Activated CD4-positive, CD25-positive, alpha-beta regulatory T cell treated with anti-CD3 and anti-CD28 coated beads, Interleukin-2, amount 50 U/mL, for 16 hours (primary cell): ENCODE measurements at places on chromosomes 11 and 22.

- DNase-seq, result peak; percentile 96
These were observed 561 bp upstream of the PCF11 start for GRCh38 chr11:83156144-83156995.

GRCh38 chr11:62419314-62419929 is 589 bp downstream of the SCGB1A1 start:
- DNase-seq, result no peak

DNA sequence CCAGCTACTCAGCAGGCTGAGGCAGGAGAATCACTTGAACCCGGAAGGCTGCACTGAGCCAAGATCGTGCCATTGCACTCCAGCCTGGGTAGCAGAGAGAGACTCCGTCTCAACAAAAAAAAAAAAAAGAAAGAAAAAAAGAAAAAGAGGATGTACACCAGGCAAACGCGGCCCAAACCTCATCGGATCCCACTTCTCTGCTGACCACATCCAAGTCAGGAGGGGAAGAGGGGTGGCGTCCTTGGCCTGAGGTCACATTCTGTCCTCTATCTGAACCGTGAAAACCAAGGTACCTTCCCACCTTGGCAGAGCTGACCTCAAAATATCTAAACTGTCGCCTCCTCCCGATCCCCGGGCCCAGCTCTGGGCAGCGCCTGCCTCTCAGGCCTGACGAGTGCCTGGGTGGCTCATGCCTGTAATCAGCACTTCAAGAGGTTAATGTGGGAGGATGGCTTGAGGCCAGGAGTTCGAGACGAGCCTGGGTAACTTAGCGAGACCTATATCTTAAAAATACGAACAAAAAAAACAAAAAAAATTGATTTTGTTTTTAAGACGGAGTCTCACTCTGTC is 25.1 kb downstream of the RGL4 start:
- DNase-seq, result no peak

DNA sequence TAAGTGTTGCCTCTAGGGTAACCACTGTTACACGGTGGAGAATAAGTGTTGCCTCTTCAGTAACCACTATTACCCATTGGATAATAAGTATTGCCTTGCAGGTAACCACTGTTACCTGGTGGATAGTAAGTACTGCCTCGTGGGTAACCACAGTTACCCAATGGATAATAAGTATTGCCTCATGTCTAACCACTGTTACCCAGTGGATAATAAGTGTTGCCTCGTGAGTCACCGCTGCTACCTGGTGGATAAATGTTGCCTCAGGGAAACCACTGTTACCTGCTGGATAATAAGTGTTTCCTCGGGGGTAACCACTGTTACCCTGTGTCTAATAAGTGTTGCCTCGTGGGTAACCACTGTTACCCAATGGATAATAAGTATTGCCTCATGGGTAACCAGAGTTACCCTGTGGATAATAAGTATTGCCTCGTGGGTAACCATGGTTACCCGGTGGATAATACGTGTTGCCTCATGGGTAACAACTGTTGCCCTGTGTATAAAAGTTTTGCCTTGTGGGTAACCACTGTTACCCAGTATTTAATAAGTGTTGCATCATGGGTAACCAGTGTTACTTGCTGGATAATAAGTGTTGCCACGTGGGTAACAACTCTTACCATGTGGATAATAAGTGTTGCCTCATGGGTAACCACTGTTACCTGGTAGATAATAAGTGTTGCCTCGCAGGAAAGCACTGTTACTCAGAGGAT is 12.3 kb upstream of the NXPE4 start:
- DNase-seq, result no peak

DNA sequence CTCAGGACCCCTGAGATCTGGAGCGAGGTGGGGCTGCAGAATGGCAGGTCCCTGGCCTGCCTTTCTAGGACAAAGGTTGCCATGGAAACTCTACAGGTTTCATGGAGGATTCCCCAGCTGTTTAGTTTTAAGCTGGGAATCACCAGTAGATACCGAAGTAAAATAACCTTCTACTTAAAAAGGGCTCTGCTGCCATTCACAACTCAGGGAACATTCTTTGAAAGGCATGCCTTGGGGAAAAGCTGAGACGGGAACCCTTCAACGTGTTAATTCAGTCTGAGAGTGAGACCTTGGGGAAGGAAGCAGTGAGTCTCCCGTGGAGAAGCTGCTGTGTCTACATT is 493.3 kb downstream of the BRD1 start:
- DNase-seq, result no peak

DNA sequence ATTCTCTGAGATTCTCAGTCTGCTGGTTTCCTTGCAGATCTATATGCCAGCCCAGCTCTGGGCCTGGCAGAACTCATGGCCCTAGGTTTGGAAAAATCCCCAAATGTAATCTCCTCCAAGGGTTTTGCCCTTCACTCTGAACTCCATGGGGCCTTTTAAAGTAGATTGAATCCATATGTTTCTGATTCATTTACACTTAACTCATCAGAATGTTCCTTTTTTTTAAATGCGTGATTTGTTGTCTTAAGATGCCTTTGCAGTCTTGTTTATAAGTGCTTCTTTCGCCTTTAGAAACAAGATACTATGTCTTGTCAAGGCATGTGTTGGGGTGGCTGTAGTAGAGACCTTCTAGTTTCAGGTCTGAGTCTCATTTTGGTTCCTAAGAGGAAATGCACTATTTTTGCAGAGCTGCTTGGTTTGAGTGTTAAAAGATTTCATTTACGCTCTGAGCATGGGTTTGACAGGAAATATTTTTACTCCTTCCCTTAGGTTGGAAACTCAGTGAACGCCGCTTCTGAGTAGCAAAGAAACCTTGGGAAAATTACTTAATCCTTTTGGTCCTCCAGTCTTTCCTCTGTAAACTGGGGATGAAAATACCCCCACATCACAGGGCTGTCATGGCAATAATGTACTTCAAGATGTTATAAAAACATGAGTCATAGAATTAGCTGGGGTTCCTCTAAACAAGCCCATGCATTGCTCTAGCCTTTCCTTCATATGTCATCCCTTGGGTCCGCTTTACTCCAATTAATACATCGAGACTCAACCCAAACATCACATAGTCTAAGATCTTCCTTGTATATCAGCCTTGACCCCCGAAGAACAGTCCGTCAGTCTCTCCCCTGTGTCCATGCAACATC is 83.5 kb downstream of the SNX19 start:
- no peak for DNase-seq

DNA sequence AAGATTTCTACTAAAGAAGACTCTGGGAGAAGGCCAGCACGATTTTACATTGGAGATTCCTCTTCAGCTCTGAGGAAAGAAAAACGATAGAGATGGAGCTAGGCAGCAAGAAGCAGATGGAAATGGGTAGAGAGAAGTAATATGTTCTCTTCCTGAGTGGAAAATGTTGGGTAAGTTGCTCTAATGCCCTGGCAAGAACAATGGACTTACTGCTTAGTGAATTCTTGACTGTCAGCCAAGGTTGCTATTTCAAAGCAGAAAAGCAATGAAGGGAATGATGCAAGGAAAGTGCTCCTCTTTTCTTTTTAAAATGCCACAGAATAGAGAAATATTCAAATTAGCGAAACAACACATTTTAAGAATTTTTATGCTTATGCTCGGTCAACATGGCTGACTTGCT is 38.4 kb upstream of the CWF19L2 start:
- DNase-seq, result no peak

DNA sequence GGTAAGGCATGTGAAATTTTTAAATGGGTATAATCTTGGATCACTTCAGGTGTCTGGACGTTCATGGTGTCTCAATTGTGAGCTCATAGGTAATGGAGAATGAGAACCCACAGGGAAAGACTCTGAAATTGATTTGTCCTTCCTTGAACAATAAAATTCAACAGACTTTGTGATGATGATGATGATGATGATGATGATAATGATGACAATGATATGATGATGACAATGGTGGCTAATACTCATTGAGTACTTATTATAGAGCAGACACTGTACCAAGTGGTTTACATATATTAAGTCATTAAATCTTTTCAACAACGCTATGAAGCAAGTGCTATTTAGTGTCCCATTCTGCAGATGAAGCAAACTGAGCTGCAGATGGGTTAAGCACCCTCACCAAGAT is 86.6 kb upstream of the BDNF start:
- no peak for DNase-seq

DNA sequence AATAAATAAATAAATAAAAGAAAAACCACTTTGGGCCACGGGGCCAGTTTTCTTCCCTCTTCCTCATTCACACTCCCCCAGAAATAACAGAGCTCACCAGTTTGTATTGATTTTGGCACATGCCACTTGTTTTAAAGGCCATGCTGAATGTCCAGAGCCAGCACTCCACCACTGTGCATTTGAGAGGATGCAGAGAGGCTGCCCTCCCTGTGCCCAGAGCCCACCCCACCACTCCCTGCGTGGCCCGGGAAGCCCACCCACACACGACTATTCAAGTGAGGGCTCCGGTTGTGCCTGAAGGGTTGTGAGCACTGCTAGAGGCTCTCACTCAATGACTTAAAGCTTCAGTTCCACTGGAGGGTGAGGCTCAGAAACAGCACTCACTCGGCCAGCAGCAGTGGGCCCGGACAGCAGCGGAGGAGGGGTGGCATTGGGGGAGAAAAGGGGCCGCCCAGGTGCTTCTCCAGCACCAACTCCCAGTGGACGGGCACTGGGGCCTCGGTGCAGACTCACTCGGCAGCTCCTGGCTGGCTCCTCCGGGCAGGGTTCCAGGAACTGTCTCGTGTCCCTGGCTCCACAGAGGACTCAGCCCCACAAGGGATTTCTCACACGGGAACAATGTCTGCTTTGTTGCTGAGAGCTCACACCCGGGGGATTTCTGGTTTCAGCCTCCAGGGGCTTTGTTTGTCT is 112.7 kb downstream of the SHANK2 start:
- no peak for DNase-seq

DNA sequence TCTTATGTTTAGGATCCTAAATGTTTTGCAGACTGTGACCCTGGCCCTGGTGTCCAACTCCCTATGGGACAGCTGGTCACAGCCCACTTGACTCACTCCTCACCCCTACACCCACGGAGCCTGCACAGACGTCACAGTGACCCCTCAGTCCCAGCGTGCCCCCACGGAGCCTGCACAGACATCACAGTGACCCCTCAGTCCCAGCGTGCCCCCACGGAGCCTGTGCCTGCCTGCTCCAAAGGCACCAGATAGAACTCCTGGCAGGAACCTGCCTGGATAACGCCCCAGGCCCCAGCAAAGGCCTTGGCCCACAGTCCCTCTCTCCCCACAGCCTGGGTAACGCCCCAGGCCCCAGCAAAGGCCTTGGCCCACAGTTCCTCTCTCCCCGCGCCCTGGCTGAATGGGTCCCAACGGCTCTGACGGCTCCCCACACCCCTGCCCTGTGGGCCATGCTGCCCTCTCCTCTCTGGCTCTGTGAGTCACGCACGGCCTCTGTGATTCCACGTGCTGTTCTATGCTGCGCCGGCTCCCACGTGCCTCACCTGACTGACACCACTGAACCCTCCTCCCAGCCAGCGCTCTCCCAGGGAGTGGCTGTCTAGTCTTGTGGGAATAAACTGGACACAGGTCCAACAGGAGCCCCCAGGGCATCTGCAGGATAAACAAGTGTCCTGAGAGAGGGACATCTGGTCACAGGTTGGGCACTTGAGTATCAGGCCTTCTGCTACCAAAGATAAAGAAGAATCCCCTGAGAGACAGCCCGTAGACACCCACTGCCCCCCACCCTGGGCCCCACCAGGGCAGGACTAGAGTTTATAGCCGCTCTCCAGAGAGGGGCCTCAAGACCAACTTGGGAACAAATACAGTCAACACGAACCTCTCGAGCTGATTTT is 250.3 kb downstream of the BRD1 start:
- DNase-seq, result no peak

DNA sequence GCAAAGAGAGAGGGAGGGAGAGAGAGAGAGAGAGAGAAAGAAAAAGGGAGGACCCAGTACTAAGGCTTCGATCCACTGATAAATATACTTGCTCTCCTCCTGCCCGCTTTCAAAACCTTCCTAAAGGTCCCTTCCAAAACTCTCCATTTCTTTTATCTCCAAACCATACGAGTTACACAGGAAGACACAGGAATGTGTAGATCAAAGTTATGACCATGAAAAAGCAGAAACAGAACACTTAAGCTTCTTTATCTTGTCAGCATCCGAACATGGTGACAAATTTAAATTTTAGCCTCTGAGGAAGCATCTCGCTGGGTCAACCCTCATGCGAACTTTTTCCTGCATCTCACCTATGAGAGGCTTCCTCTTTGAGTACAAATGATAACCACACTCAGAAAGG is 29.2 kb upstream of the POGLUT3 start:
- no peak for DNase-seq
